ENCODE measurements at places on chromosomes 11 and 22. TPM values are rescaled to one million over a fixed set of nuclear protein-coding genes. Genes with fewer than 3 reads are reported as not detected.

PRODH gene
- 1.1 TPM for total RNA-seq

PRR5 gene
- 13.9 TPM for total RNA-seq

WDR74 gene
- 31.1 TPM for total RNA-seq

INS gene
- total RNA-seq, result not detected

USH1C gene
- total RNA-seq, result 0.74 TPM

PRR5L gene
- total RNA-seq, result 18.8 TPM
